ENCODE measurements at places on chromosomes 2 and 18. TPM values are rescaled to one million over a fixed set of nuclear protein-coding genes. Genes with fewer than 3 reads are reported as not detected.

GRCh38 chr18:5527603-5528002 is 16.2 kb downstream of the EPB41L3 start:
- peak; percentile 46 for DNase-seq

BMP10 gene
- not detected for total RNA-seq

DNA sequence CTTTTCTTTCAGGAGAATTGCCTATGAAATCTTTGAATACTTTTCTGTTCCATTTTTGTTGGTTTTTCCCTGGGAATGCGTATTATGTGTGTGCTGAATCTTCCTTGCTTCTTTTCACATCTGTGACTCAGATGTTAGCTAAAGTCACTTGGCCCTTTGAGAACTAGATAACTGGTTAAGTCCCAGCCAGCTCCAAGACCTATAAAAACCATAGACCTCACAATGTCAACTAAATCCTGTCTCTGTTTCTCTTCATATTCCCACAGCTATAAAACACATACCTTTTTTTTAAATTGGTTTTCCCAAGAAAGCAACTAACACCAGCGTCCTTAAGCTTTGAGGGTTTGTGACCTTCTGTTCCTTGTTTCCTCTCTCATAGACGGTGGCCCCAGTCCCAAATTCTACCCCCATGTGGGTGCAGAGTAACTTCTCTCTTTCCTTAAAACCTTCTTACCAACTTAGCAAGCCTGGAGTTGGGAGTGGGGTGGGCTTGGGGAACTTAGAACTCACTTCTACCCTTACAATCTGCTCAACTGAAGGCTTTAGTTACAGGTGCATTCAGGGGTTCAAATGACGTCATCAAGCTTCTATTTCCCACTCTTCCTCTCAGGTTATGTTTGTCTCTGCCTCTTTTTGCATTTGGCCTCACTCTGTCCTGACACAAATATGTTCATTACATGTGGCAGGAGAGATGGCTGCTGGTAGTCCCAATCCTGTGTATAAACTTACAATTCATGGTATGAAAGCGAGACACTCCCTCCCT is 58.1 kb upstream of the TGIF1 start:
- DNase-seq: no peak

- DNase-seq: no peak
Measured at GRCh38 chr2:114160263-114160981, 270.5 kb downstream of the ACTR3 start.

DNA sequence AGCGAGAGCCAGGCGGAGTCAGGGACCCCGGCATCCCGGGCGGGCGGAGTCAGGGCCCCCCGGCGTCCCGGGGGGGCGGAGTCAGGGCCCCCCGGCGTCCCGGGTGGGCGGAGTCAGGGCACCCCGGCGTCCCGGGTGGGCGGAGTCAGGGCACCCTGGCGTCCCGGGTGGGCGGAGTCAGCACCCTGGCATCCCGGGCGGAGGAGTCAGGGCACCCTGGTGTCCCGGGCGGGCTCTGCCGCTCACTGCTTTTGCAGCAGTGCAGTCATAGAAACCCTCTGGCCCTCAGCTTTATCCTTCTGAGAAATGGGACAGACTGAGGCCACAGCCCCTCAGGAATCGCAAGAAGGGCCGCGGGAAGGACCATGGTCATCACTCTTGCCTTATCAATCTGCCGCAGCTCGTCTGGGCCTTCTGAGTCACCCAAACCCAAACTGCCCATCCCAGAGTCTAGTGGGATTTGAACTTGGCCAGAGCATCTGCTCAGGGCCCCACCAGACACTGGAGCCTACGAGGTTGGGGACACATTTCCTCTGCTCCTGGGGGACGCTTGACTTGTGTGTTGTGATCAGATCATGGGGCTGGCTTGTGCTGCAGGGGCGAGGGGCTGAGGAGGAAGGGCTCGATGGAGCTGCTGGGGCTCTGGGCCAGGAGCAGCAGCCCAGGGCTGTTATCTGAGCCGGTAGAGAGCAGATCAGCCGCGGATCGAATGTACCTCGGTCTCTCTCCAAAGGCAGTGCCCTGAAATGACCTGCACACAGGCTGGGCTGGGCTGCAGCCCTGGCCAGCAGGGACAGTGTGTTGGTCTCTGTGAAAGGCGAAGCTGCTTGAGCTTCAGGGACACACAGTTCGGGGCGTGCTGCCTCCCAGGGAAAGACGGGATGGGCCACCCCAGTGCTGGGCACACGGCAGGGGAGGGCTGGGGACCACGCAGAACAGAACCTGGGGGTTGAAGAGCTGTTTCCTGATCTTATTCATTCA is 290.1 kb upstream of the HDAC4 start:
- no peak for DNase-seq

GRCh38 chr2:58633613-58634365 is 392.7 kb upstream of the FANCL start:
- peak; percentile 91 for DNase-seq

DNA sequence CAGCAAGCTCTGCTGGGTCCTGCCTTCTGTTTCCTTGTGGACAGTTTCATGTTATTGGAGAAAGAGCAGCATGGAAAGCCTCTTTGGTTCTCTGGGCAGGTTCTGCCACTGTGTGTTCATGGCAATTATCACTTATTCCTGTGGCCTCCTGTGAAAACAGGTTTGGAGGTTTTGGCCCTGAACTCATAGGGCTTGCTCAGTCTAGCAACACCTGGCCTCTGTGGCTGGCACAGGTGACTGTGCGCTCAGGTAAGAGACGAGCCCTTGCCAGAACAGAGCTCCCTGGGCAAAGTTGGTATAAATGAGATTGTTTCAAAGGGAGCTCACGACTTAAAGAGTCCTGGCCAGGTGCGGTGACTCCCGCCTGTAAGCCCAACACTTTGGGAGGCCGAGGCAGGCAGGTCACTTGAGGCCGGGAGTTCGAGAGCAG is 5.7 kb downstream of the CEP68 start:
- no peak for DNase-seq

All from endothelial cell of umbilical vein (primary cell).